ENCODE measurements at places on chromosomes 16 and 17.

- DNase-seq: no peak
Observed at GRCh38 chr17:6104956-6105648, 34.9 kb downstream of the WSCD1 start.

GRCh38 chr17:5331506-5331905 lies 49.4 kb downstream of the RABEP1 start:
- DNase-seq: no peak

GRCh38 chr17:33777674-33778073 lies 477.4 kb upstream of the CCL2 start:
- no peak for DNase-seq

- no peak for DNase-seq
Observed at GRCh38 chr16:23514381-23515152, 4.3 kb upstream of the GGA2 start.
